ENCODE measurements at places on chromosomes 12 and 14.

DNA sequence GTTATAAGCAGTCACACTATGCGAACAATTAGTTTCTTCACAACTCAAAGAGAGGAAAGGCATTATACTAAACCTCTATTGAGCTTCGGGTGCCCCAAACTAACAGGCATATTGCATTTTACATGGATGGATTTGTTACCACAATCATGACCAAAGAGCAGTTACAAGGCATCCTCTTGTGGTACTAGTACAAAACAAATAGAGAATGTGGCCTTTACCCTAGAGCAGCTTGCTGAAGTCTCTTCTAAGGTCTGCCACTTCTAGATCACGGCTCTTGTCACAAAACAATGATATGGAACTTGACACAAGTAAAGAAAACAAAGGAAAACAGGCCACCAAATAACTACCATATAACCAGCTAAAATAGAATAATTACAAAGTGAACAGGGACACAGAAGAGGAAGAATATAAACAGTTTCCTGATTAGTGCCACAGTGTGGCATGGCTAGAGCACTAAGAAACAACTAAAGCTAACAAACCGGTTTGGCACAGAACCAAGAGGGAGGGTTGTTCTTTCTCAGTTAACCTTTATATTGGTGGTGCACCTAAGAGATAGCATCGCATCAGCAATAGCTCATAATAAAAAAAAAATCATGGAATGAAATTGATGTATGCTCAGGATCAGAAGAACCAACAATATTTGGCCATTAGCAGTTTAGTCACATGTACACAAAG lies 209.7 kb upstream of the ATP2B1 start:
- no peak for DNase-seq

- peak; percentile 58 for DNase-seq
Observed at GRCh38 chr12:78898416-78898815, 33.8 kb downstream of the SYT1 start.

GRCh38 chr14:24613241-24613640 lies 3.8 kb upstream of the GZMH start:
- no peak for DNase-seq

DNA sequence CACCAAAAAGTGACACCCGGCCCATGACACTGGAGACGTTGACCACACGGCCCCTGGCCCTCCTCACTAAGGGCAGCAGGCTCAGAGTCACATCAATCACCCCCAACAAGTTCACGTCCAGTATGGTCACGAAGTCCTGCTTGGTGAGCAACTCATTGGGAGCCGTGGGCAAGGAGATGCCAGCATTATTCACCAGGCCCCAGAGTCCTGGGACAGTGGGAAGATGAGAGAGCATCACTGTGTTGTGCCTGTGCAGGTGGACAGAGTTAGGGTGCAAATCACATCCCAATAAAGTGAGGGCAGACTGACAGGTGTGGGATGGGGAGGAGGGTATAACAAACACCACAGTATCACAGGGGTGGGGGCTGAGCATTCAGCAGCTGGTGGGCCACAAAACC lies 2.5 kb downstream of the RDH16 start:
- DNase-seq: no peak

GRCh38 chr12:119681111-119681510 lies 13.2 kb downstream of the PRKAB1 start:
- no peak for DNase-seq

DNA sequence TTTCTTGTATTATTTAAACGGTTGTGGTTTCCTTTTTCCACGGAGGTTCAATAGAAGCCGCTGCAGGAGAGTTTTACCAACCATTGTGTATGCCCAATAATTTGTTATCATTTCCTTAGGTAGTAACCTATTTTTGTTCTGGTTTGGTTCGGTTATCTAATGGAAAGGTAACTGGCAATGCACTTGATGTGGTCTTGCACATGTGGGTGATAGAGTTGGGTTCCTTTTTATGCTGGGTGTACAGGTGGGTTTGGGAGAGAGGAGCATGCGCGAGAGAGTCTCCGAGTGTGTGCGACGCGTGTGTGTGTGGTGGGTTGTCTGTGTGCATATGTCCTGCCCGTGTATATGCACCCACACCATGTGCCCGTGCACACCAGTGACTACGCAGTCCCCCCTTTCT lies 102.7 kb upstream of the FKBP4 start:
- no peak for DNase-seq

GRCh38 chr12:75623631-75624154 lies 112.3 kb upstream of the KRR1 start:
- peak; percentile 73 for DNase-seq

DNA sequence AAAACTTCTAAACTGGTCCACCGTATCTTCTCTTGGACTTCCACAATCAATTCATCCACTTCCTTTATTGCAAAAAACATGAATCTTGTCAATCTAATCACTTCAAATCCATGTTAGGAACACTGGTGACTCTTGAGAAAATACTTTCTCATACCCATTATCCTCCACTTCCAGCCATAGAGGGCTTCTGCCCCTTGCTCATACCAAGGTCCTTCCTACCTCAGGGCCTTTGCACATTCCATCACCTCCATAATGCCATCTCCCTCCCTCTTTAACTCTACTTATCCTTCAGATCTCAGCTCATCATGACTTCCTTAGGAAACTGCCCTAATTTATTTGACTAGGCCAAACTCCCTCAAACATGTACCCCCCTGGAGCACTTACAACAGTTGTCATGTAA lies 16.6 kb downstream of the STXBP6 start:
- DNase-seq: no peak

DNA sequence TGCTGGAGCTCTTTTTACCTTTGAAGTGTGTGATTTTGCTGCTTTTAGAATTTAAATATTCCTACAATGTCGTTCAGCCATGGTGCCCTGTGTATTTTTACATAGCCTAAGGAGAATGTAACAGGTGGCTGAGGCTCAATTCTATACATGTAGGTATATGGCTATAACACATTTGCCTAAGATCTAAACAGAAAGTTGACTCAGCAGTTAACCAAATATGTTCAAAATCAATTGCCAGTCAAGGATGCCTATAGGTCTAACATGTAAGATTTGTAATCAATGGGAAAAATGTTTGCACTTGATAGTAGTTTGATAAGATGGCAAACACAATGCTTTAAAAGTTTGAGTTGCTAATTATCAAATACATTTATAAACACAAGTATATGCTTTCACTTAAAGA lies 8.2 kb downstream of the PAWR start:
- DNase-seq: no peak

DNA sequence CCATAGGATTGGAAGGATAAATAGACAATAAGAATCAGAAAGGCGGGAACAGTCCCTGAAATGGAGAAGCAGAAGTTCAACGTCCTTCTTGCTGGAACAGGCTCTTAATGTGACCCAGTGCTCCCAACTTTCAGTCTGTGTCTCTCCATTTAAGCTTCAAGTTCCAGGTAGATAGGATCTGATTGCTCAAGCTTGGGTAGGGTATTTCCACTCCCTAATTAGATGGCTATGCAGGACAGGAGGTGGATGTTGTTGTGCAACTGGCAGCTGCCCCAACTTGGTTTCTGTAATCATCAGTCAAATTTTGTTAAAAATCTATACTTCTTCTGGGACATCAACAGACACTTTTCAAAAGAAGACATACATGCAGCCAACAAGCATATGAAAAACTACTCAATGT lies 266.2 kb downstream of the C12orf75 start:
- no peak for DNase-seq

DNA sequence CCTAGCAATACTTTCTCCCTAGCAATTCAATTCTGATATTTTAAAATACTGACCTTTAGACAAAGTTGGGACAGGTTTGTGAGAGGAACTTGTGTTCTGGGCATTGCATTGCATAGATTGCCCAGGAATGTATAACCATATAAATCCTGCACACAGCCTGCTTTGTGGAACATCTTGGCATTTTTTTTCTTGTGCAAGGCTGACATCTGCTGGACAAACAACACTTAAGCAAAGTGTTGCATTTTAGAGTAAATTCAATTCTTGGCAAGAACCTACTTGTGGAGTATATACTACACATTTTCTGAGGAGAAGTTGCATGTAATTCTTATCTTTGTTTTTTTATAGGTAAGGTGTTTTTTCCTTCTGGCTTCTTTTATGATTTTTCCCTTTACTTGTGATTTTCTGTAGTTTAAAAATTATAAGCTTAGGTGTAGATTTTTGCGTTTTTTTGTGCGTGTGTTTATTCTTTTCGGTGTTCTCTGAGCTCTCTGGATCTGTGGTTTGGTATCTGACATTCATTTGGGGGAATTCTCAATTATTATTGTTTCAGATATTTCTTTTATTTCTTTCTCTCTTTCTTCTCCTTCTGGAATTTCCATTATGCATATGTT lies 26.4 kb downstream of the TESPA1 start:
- peak; percentile 69 for DNase-seq

- no peak for DNase-seq
Observed at GRCh38 chr14:66998013-66998412, 191.2 kb upstream of the GARIN2 start.

- DNase-seq: no peak
Observed at GRCh38 chr12:87086118-87086891, 830.1 kb upstream of the MGAT4C start.

DNA sequence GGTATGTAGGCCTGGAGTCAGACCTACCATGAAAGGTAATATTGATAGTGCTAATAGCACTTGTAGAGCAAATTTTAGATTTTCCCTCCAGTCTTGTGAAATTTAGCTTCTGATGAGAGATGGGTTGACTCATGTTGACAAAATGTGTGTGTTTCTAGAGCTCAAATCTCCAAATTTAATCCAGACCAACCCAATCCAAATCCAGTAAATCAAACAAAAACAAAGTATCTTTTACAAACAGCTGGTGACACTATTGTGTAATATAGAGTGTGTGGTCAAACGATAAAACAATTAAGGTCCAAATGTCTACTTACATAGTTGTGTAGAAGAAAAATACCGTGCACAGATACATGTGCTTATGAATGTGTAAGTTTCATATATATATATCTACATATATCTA lies 63.4 kb upstream of the KITLG start:
- no peak for DNase-seq

GRCh38 chr14:101006008-101006407 lies 102.5 kb upstream of the RTL1 start:
- DNase-seq: no peak

DNA sequence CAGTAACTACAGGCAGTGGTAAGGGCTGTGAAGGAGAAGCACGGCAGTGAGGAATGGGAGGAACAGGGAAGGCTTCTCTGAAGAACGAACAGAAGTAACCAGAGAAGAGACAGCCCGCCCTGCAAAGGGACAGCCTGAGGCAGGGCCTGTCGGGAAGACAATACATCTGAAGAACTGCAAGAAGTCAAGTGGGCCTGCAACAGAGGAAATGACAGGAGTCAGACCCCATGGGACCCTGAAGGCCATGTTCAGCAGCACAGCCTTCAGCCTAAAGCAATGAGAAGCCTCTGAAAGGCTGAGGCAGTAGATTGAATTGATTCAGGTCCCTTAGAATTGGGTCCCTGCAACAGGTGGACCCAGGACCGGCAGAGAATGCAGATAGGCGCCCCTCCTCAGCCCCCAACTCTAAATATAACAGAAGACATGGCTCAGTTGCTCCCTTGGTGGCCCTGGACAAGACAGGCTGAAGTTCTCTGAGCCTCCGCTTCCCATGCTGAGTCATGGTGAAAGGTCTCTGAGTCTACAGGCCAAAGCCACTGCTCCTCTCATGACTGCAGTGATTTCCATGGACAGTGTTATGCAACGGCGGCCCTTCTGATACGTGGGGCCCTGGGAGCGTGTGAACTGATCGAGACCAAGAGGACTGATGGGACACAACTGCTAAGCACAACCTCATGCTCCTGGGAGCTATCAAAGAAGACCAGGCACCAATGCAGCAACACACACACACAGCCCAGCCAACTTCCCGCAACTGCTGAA lies 10.8 kb upstream of the ACTR6 start:
- no peak for DNase-seq

Measured in dermis microvascular lymphatic vessel endothelial cell (primary cell).